Renal pelvis (tissue), 12 donors: ENCODE measurements at places on chromosomes 11 and 22. TPM values are rescaled to one million over a fixed set of nuclear protein-coding genes. Genes with fewer than 3 reads are reported as not detected.

Gene MED17
- polyA plus RNA-seq = 44.6 TPM

Gene SLC37A2
- polyA plus RNA-seq = 1.9 TPM

Gene WNT11
- polyA plus RNA-seq = 20.1 TPM

Gene INPP5J
- polyA plus RNA-seq = 4.2 TPM

Gene ACR
- 0.43 TPM for polyA plus RNA-seq

Gene TESMIN
- polyA plus RNA-seq = 21.5 TPM

Gene PARVG
- 2.2 TPM for polyA plus RNA-seq

Gene YPEL4
- polyA plus RNA-seq = 5.9 TPM

Gene KRTAP5-9
- 0.64 TPM for polyA plus RNA-seq

Gene ZP1
- not detected for polyA plus RNA-seq

Gene MTFP1
- 12.0 TPM for polyA plus RNA-seq

Gene NXPE2
- 0.47 TPM for polyA plus RNA-seq

Gene ABTB2
- 10.4 TPM for polyA plus RNA-seq

Gene MPZL3
- 7.6 TPM for polyA plus RNA-seq

Gene C11orf21
- 0.91 TPM for polyA plus RNA-seq

Gene VPREB1
- not detected for polyA plus RNA-seq

Gene CATSPER1
- not detected for polyA plus RNA-seq

Gene SLC22A12
- 5.6 TPM for polyA plus RNA-seq

Gene TMEM80
- polyA plus RNA-seq = 62.1 TPM

Gene TYMP
- 2.0 TPM for polyA plus RNA-seq

Gene GAL3ST1
- polyA plus RNA-seq = 28.5 TPM

Gene OR4X1
- polyA plus RNA-seq = not detected
